ENCODE measurements at places on chromosomes 4 and X.

DNA sequence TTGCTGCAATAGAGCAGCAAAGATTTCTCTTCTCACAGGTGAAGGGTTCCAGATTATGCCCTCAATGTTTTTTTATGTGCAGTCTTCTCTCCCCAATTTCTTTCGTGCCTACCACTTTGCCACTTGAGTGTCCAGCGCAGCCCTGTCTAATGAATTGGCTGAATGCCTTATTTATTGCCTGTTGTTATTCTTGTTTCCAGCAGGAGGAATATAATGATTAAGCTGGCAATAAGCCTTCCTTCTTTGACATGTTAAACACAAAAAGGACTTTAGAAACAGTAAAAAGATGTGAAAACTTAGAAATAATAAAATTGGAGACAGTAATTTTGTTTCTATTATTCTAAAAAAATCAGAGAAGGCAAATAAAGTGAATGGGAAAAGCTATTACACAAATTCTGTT lies 34.6 kb upstream of the FRAS1 start:
- no peak for DNase-seq

- no peak for DNase-seq
Measured at GRCh38 chr4:112213856-112214255, 17.7 kb upstream of the AP1AR start.

- no peak for DNase-seq
Measured at GRCh38 chr4:123403080-123403604, 6.5 kb downstream of the SPRY1 start.

DNA sequence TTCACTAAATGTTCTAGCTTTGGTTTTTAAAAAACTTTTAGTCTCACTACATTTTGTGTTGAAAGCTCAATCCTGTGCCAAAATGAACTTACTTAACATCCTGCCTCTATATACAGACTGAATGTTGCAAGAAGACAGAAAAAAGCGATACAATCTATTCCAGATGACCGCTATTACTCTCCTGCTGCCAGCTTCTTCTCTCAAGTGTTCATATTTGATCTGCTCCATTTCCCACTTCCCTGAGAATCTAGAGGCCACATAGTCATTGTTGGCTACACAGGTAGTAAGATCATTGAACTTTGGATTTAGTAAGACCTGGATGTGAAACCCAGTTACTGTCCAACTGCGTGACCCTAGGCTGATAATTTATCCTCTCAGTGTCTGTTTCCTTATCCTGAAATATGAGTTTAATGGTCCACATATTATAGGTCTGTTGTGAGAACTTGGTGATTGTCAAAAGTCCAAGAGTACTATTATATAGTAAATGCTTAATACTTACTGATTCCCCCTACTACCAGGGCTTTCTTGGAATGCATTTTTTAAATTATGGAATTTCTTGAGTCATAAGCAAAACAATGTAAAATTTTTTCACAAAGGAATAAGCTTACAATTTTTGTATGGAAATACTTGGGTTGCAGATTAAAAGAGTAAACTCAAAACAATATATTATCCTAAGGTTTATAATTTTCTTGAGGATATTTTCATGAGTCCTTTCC lies 976.8 kb upstream of the ADGRL3 start:
- no peak for DNase-seq

GRCh38 chr4:140790765-140791164 lies 34.6 kb upstream of the TBC1D9 start:
- no peak for DNase-seq

DNA sequence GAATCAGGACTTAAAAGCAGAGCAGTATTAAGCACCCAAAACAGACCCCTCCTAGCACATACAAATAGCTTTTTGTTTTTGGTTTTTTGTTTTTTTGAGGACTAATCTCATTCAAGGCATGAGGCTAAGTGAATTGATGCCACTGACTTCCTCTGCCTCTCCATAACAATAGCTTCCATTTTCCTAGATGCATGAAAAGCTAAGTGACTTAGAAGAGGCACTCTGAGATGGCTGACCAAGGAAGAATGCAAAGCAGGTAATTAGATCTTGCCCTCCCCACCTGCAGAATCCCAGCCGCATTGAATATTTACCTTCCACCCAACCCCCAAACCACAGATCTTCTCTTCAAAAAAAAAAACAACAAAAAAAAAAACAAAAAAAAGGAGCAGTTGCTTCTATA lies 7.4 kb upstream of the KDR start:
- DNase-seq = no peak

GRCh38 chr4:150462743-150463142 lies 119.2 kb upstream of the MAB21L2 start:
- no peak for DNase-seq

- DNase-seq = no peak
Measured at GRCh38 chrX:29662101-29662500, 553.3 kb upstream of the MAGEB2 start.

DNA sequence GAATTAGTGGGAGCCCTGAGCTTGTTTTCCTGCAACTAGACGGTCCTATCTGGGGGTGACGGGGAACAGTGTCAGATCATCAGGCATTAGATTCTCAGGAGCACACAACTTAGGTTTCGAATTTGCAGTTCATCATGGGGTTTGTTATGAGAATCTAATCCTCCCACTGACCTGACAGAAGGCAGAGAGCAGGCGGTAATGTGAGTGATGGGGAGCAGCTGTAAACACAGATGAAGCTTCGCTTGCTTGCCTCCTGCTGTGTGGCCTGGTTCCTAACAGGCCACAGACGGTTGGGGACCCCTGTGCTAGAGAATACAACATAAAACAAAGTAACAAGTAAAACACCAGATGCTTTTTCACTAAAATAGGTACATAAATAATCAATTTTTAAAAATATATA lies 86.2 kb upstream of the BLTP1 start:
- DNase-seq = no peak

GRCh38 chr4:138056541-138056940 lies 185.6 kb downstream of the SLC7A11 start:
- no peak for DNase-seq

- DNase-seq = peak; percentile 68
Measured at GRCh38 chr4:184288451-184289178, 70.9 kb upstream of the ENPP6 start.

GRCh38 chrX:41677183-41678060 lies 11.4 kb upstream of the GPR34 start:
- no peak for DNase-seq

DNA sequence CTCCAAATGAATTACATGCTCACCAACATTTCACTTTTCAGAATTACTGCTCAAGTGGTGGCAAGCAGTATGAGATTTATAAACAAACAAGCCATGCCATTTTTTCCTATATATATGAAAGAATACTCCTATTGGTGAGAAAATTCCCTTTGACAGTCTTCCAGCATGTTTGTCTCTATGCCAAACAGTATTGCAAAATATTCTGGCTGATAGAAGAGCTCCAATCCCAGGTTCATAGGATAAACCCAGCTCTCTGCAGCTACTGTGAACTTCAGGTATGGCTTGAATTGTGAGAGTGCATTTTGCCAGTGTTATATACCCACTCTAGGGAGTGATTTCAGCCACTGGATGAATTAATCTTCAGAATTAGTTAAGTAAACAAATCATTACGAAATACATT lies 108.8 kb downstream of the MAGEC2 start:
- no peak for DNase-seq

GRCh38 chrX:73963682-73964081 lies 340.3 kb upstream of the ZCCHC13 start:
- no peak for DNase-seq

- peak; percentile 97 for DNase-seq
Measured at GRCh38 chr4:15918484-15919129, 19.9 kb downstream of the FGFBP1 start.

- DNase-seq = no peak
Measured at GRCh38 chr4:125461676-125462363, 147.1 kb downstream of the FAT4 start.

GRCh38 chrX:153414856-153415510 lies 3.7 kb downstream of the ZFP92 start:
- DNase-seq = no peak

DNA sequence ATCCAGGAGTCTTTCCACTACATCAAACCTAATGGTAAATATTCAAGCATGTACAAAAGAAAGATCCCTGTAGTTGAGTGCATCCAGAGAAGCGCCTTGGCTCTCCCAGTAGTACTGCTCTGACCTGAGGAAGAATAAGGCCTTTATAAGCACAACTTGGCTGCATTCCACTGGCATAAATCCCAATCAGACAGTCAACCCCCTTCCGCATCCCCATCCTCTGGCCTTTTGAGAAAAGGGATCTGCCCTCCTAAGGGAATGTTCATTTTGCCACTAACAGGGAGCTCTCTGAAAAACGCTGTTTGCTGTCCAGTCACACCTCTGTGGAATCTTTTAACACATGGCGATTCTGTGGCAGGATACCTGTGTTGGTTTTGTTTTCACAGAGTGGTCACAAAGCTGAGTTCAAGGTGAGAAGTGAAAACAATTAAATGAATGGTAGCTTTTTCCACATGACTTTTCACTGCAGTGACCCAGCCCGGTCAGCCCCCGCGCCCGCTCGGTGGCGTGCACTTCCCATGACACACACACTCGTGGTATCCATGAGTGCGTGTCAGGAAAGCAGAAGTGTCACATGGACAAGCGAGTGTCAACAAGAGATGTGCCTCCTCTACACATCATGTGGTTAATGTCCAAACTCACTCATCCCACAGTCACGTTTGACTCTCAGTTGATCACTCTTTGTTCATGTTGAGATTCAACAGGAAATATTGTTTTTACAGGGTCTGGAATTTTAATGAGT lies 112.2 kb upstream of the ENPP6 start:
- no peak for DNase-seq

DNA sequence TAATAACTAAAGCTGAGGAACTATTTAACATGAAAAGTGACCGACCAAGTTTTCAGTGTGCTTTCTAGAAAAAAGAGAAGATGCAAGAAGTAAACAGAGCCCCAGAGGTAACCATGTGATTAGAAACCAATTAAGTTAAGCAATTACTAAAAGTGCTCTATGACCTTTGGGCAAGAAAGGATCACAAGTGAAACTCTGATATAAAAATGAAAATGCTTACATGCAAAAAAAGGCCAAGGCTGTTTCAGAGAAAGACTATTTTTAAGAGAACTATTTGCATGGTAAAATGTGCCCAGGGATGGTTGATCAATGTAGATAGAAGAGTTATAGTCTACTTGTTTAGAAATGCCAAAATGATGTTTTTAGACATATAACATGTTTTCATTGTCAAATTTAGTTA lies 22.0 kb downstream of the KLHL15 start:
- peak; percentile 31 for DNase-seq

DNA sequence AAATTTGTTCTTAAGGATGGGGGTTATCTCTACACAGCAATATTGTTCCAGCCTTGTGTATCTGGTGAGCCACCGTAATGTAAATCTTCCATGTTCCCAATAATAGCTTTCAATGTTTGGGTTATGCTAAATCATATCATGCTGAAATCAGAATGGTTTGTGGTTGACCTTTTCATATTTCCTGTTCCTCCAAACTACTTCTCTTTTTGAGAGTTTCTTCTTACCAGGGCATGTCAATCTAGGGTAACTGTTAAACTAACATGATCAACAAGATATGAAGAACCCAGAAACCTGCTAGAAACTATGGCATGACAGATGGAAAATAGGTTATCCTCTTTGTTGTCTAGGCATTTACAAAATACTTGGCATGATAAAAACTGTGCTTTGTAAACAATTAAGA lies 22.0 kb downstream of the TNMD start:
- DNase-seq = no peak

GRCh38 chr4:25767877-25768725 lies 94.7 kb downstream of the SEL1L3 start:
- peak; percentile 79 for DNase-seq

DNA sequence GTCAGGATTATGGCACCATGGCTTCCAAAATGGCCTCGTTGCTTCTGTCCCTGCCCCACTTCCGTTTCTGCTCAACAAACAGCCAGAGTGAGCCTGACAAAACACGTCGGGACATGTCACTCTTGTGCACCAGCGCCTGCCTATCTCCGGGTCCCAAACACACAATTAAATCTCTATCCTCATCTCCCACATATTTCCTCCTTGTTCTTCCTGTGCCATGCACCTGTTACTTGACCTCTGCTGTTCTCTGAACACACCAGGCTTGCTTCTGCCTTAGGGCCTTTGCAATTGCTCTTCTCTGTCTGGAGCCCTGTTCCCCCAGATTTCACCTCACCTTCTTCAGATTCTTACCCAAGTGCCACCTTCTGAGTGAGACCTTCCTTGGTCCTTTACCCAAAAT lies 12.7 kb upstream of the CD38 start:
- no peak for DNase-seq

- peak; percentile 64 for DNase-seq
Measured at GRCh38 chr4:174631901-174632758, 109.8 kb upstream of the HPGD start.

GRCh38 chr4:15920723-15921591 lies 17.6 kb downstream of the FGFBP1 start:
- DNase-seq = peak; percentile 82

DNA sequence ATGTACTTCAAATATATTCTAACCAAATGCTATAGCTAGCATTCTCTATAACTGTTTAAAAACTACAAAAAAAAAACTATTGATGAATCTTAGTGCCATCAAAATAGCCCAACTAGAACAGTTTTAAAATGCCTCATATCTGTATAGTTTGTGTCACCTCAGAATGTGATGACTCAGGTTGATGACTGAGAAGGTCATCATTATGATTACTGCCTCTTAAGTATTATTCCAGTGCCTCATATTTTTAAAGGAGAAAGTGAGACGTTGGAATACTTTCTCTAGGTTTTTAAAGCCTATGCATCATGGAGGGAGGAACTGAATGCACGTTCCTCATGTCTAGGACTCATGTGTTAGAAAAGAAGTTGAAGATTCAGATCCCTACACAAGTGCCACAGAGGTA lies 88.2 kb downstream of the TMA16 start:
- DNase-seq = no peak
